ENCODE measurements at places on chromosomes 6 and 20. TPM values are rescaled to one million over a fixed set of nuclear protein-coding genes. Genes with fewer than 3 reads are reported as not detected.

The FANCE gene
- 3.6 TPM for total RNA-seq

The DNMT3B gene
- total RNA-seq, result 0.50 TPM

DNA sequence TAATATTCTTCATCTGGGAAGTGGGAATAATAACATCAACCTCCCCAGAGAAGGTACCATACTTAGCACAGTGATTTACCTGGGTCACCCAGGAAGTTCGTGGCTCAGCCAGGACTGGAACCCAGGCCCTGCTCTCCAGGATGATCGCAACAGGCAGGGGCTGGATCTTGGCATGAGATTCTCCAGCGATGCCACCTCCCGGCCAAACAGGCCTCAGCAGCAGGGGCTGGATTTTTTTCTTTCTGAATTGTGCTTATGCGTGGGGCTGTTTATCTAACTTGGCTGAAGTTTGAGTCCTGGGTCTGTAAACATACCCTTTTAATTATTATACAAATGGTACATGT, 129.5 kb upstream of the PTPN1 start:
- DNase-seq, result no peak
- no peaks in the 10 kb centered on the region for H3K36me3 ChIP-seq
- H3K4me1 ChIP-seq, result peaks cover 59% of the 10 kb centered on the region
- H3K4me3 ChIP-seq, result no peak overlapping the region
- H3K27me3 ChIP-seq, result no peaks in the 10 kb centered on the region

DNA sequence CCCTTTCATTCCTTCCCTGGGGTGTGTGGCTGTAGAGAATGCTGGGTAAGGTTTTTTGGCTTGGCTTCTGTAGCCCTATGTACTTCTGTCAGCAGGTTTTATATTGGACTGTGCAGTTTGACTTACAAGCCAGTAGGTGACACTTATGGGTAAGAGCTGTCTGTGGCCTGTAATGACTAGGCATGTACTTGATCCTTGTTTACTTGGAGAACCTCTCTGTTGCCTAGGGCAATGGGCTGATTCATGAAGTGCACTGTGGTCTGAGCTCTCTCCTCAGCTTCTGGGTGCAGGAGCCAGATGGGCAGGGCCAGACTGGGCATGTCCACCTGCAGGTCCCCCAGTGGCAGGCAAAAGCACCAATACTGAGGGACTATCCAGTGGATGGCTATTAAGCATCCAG, 544.6 kb downstream of the ADGRB3 start:
- no peak overlapping the region for H3K27ac ChIP-seq
- no peak overlapping the region for H3K4me3 ChIP-seq
- no peaks in the 10 kb centered on the region for H3K27me3 ChIP-seq
- H3K4me1 ChIP-seq, result no peaks in the 10 kb centered on the region
- DNase-seq, result no peak
- H3K36me3 ChIP-seq, result no peaks in the 10 kb centered on the region

- no peak overlapping the region for H3K27ac ChIP-seq
- peaks cover 22% of the 10 kb centered on the region for H3K4me1 ChIP-seq
- H3K27me3 ChIP-seq, result no peaks in the 10 kb centered on the region
- peaks cover 2% of the 10 kb centered on the region for H3K36me3 ChIP-seq
These were observed 282.1 kb downstream of the UST start for GRCh38 chr6:149028767-149029405.
